PC-9 (cell line): ENCODE measurements at places on chromosomes 12 and 14. TPM values are rescaled to one million over a fixed set of nuclear protein-coding genes. Genes with fewer than 3 reads are reported as not detected.

The PTHLH gene
- total RNA-seq, result 1.6 and 1.9 TPM in 2 replicates

DNA sequence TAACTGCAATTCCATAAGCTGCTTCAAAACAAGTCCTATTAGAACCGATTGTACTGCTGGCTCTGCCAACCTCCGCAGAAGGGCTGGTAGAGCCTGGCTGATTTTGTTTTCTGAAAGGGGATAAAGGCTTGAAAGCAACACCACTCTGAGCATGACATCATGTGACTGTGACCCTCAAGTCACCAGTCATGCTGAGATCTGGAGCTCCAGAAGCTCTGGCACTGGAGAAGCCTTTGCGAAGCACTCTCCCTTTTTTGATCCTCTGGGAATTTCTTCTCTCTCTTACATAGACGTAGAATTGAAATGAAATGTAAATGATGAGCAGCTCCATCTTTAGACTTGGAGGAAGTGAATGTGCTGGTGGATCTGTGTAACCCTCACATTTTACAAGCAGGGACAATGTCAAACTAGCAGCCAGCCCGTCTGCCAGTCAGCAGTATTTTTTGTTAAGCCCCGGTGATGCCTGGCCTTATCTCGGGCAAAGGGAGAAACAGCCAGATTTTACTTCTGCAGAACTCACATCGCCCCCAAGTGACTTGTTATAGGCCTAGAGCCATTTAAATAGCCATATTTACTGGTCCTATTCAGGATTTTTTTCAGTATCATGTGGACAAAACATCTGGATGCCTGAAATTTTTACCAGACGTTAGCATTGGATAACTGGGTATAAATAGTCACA lies 112.1 kb upstream of the NPAS3 start:
- no peak for DNase-seq

The TAS2R43 gene
- total RNA-seq, result 1.1 and 1.5 TPM in 2 replicates

DNA sequence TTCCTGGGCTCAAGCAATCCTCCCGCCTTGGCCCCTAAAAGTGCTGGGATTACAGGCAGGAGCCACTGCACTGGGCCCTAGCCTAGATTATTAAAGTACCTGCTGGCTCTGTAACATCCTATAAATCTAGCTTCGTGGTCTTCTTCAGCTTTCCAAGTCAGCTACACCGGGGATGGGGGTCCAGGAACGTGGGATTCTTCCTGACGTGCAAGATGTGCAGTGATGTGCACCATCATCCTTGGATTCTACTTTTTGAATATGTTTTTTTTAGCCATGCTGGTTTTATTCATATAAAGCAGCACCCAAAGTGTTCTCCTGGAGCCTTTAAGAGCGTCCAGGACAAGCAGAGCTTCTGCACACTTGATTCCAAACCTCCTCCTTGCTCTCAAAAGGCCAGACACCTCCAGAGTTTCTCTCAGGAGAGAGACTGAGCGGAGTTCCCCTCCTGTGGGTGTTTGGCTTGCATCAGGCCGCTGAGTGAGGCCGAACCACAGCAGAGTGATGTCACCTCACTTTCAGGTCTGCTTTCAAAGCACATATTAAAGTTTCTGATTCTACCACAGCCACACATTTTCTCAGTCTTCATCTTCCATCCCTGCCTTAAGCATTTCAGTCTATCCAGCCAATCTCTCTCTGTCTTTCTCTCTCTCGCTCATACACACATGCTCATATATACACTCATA lies 33.4 kb downstream of the VCPKMT start:
- no peak for DNase-seq

GRCh38 chr12:11943919-11944700 lies 126.6 kb upstream of the BCL2L14 start:
- DNase-seq, result no peak

The CDKL1 gene
- 2.4 and 4.6 TPM in 2 replicates for total RNA-seq

- DNase-seq, result no peak
Observed at GRCh38 chr12:9707356-9707755, 25.5 kb downstream of the CLECL1 start.

The CLEC14A gene
- total RNA-seq, result 0.23 and 0.31 TPM in 2 replicates

- no peak for DNase-seq
Observed at GRCh38 chr14:51849097-51849496, 11.3 kb upstream of the GNG2 start.

GRCh38 chr14:66910311-66910840 lies 278.9 kb upstream of the GARIN2 start:
- no peak for DNase-seq

DNA sequence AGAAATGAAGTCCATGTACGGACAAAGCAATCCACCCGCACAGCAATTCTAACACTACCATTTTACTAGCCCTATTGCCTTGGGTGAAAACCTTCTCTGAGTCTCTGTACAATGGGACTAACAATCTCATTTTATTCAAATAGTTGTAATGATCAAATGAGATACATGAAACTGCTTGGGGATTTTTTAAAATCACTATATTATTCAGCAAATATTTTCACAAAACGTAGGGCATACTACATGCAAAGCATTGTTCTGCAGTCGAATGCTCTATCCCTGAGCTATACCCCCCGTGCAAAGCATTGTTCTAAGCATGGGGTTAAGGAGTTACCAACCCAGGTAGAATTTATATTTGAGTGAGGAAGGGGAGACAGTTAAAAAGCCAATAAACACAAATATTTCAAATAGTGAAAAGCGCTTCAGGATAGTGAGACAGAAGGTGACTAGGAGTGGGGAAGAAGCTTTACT lies 554 bp upstream of the ATF7 start:
- no peak for DNase-seq

The PROX2 gene
- not detected in 2 replicates for total RNA-seq

- DNase-seq, result no peak
Observed at GRCh38 chr14:50501642-50502041, 30.7 kb downstream of the MAP4K5 start.

DNA sequence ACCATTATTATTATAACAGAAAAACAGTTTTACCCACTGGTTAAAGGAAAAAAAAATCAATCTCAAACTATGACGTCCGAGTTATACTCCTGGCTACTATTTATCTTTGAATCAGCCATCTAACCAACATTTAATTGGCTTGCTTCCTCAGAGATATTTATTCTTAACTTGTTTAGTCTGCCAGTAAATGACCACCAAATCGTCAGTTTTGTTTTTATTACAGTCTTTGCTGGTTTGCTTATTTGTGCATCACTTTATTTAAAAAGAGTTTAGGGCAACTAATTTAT lies 71.2 kb downstream of the RASSF8 start:
- no peak for DNase-seq

DNA sequence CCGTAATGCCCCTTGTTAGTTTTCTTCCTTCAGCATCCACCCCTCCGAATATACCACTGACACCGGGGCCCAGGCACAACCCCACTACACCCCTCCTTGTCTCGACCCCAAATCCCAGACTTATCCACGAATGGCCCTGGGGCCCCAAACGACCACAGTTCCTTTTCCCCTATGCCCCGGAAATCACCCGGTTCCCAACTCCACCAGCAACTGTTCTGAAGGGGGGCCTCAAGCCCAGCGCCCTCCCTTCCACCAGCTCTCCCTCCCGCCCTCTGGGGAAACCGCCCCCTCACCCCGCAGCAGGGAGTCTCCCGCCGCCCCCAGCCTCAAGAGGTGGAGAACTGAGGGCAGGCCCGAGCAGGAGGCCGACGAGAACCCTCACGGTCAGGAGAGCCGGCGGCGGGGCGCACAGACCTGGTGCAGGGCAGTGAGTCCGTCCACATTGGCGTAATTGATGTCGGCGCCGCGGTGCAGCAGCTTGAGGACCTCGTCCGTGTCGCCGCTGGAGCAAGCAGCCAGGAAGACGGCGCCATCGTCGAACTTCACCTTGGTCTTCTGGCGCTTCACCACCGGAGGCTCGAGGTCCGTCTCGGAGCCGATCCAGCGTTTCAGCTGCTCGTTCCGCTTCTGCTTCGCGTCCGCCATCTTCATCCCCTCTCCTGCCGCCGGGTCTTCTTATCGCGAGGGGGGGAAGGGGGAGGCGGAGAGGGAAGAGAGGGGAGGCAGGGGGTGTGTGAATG lies 446 bp downstream of the PPP1R12A start:
- DNase-seq, result no peak

The HSPB8 gene
- total RNA-seq, result 4.8 and 6.0 TPM in 2 replicates

The PLEKHG7 gene
- total RNA-seq, result not detected in 2 replicates

The CARMIL3 gene
- not detected in 2 replicates for total RNA-seq

The SERPINA3 gene
- not detected in 2 replicates for total RNA-seq

The PDZRN4 gene
- not detected in 2 replicates for total RNA-seq

DNA sequence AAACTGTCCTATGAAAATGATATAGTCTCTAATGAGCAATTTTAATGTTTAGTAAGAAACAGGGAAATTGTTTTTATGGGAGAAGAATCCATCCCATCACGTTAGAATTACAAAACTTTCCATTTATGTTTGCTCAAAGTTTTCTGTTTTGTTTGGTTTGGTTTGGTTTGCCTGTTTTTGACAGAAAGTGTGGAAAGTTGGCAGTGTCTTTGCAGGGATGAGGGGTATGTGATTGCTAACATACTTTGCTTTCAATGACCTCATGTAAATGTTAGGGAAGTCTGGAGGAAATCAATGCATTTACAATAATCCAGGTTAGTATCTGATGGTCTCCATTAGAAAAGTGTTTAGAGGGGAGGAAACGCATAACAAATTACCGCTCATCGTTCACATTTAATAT lies 12.3 kb upstream of the NAV3 start:
- no peak for DNase-seq

DNA sequence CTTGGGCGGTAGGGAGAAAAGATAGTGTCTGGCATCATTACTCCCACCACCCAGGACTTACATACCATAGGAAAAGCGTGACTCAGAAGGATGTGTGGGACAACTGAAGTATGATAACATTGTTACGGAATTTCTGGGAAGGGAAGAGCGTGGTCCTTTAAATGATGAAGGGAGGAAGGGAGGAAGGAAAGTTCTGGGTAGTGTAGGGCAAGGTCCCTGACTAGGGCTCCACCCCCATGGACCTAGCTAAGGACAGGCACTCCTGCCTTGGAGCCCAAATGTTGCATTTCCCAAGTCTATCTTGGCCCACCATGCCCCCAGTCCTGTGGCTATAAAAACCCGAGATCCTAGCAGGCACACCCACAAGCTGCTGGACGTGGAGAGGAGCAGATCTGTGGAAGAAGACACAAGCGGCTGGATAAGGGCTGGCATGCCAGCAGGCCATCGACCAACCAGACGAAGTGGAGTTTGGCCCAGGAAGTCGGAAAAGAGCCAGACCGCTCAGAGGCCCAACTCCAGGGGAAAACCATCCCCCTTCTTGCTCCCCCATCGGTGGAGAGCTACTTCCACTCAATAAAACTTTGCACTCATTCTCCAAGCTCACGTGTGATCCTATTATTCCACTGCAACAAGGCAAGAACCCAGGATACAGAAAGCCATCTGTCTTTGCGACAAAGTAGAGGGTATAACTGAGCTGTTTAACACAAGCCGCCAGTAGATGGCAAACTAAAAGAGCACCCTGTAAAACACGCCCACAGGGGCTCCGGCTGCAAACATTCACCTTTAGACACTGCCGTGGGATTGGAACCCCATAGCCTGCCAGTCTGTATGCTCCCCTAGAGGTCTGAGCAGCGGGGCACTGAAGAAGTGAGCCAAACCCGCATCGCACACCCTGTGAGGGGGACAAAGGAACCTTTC lies 23.0 kb upstream of the RAB21 start:
- DNase-seq, result no peak

The PLA2G1B gene
- total RNA-seq, result not detected in 2 replicates

DNA sequence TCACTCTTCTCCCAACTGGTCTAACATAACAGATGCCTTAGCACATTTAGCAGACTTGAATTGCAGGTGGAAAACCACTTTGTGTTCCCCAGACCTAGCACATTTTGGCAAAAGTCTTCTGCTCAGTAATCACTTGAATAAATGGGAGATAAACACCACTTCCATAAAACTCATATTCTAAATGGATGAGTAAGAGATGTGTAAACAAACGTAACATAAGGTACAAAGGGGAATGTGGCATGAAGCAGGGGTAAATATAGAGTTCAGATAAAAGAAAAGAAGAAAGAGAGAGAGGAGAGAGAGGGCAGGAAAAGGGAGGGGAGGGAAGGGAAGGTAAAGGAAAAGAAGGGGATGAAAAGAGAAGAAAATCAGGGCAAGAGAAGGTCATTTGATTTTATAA lies 17.0 kb upstream of the KERA start:
- no peak for DNase-seq

The KRT83 gene
- 0.43 TPM in 1 of 2 replicates, not detected in the other for total RNA-seq
